ENCODE measurements at places on chromosomes 1 and 21. TPM values are rescaled to one million over a fixed set of nuclear protein-coding genes. Genes with fewer than 3 reads are reported as not detected.

The MRPL24 gene
- total RNA-seq = 58.6 TPM

The RUNX3 gene
- total RNA-seq = not detected

The PROX1 gene
- total RNA-seq = 23.9 TPM

DNA sequence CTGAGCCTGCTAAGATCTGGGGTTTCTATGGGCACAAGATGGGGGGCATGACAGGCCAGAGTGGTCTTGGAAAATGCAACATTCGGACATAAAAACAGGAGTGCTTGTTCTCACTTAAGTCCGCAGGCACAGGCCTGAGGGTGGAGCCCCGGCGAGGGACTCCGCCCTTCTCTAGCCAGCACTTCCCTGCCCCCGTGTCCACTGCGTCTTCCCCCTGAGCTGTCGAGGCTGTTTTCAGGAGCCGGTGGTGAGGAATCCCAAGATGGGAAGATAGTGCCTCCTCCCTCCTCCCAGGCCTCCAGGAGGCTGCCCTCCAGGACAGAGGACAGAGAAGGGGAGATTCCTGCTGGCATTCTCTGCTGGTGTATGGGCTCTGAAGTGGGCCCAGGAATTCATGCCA, 105.2 kb downstream of the TLR5 start:
- no peak overlapping the region for H3K27ac ChIP-seq
- DNase-seq = no peak
- H3K27me3 ChIP-seq = peaks cover 25% of the 10 kb centered on the region
- H3K36me3 ChIP-seq = no peaks in the 10 kb centered on the region

DNA sequence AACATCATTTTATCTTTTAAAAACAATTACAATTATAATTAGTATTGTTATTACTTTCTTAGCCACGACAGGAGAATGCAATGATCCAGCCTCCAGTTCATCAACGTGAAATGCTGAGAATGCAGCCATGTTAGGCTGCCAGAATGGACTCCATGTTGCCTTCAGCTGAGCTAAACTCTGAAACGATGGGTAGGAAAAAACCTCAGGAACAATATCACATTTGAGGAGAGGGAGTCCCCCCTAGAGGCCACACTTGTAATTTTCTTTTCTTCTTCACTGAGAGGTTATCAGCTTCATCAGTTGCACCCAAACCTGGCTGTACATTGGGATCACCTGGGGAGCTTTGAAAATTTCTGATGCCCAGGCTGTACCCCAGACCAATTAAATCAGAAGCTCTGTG, 34.6 kb upstream of the DNAH14 start:
- H3K4me1 ChIP-seq = no peaks in the 10 kb centered on the region
- peaks cover 3% of the 10 kb centered on the region for H3K27me3 ChIP-seq
- DNase-seq = no peak
- no peaks in the 10 kb centered on the region for H3K36me3 ChIP-seq
- no peak overlapping the region for H3K27ac ChIP-seq
- no peak overlapping the region for H3K4me3 ChIP-seq

- H3K27ac ChIP-seq = peak overlapping the region; percentile 87
- no peak for DNase-seq
- peaks cover 45% of the 10 kb centered on the region for H3K4me1 ChIP-seq
- no peaks in the 10 kb centered on the region for H3K27me3 ChIP-seq
- H3K36me3 ChIP-seq = no peaks in the 10 kb centered on the region
- H3K4me3 ChIP-seq = no peak overlapping the region
Measured at GRCh38 chr1:30749691-30750583, 7.6 kb downstream of the LAPTM5 start.
